ENCODE measurements at places on chromosomes 5 and 9.

DNA sequence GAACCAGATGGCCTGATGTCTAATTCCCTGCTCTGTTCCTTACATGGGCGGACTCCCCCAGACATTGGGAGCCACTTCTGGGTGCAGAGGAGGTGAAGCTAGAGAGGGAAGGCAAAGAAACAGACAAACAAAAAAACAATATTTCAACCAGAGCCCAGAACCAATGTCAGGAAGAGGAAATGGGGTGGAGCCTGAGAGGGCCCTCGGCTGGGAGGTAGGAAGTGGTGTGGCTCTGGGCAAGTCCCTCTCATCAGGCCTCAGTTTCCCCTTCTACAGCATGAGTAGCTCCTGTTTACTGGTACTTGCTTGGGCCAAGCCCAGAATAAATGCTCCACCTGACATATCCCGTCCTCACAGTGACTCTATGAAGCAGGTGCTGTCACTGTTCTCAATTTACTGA is 11.1 kb downstream of the SH2D3C start:
- DNase-seq = no peak

GRCh38 chr5:148836272-148837250 is 10.2 kb downstream of the ADRB2 start:
- DNase-seq = no peak

GRCh38 chr9:92663951-92664350 is 6.0 kb downstream of the IPPK start:
- no peak for DNase-seq

- DNase-seq = no peak
Observed at GRCh38 chr5:76670508-76670907, 45.4 kb upstream of the F2R start.

- no peak for DNase-seq
Observed at GRCh38 chr5:43232943-43233833, 41.2 kb downstream of the NIM1K start.

DNA sequence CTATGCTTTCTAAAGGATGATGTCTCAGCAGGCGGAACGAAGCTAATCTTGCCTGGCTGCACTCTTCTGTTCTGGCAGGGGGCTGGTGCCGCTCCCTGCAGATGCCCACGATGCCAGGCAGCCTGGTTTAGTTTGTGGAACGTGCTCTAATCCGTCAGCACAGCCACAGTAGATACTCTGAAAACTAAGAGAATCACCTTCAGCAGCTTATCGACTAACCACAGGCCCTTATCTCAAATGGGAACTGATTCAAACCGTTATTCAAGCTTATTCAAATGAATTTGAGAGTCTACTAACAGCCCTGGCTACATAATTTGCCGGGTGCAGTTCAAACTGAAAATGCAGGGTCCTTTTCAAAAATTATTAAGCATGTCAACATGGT is 246.6 kb upstream of the ANKRD55 start:
- no peak for DNase-seq

GRCh38 chr5:174601946-174602345 is 122.4 kb upstream of the MSX2 start:
- DNase-seq = no peak

DNA sequence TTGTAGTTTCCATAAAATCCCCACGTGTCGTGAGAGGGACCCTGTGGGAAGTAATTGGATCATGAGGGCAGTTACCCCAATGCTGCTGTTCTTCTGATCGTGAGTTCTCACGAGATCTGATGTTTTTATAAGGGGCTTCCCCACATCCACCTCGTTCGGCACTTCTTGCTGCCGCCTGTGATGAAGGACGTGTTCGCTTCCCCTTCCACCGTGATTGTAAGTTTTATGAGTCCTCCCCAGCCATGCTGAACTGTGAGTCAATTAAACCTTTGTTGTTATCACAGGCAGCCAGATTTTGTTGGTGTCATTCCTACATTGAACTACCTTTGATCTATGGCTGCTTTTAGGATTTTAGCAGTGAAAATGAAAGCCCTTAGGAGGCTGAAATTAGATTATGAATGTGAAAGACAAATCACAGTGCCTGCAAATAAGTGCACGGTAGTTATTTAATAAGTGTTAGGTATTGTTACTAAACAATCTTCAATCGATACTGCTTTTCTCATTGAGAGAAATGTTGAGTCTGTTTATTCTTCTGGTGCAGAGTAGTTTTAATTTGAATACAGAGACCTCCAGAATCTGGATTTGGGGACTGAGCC is 68.0 kb upstream of the C6 start:
- no peak for DNase-seq
